ENCODE measurements at places on chromosomes 4 and X.

- DNase-seq = no peak
Measured at GRCh38 chrX:8591501-8591900, 126.9 kb downstream of the VCX3B start.

DNA sequence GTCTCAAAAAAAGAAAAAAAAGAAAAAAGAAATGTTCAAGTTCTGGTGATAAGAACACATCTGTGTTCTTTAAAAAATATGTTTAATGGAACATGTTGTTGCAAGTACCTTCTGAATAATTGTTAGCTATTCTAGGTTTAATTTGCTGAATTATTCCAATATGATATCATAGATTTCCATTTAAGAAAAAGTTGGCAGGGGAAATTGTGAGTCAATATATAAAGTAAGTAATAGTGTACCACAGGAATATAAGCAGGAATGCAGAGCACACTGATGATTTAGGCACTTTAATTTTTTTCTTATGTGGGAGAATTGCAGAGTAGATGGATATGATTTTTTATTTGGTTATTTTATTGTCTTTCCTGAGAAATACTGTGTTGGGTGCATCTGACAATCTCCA, 190.7 kb downstream of the RPA4 start:
- DNase-seq = no peak

DNA sequence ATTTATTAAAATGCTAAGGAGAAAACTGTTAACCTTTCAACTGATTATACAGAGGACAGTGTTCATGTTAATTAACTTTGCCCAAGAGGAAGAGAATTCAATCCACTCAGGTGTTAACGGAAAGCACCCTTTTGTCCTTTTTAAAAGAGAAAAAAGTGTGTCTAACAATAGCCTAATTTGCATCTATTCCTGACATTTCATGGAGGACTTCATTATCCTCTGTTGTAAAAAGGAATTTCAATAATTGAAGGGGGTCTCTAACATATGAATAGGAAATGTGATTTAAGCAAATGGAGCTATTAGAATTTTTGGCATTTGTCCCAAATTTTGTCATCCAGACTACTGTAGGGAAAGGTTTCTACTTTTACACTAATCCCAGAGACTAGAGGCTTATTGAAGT, 44.6 kb upstream of the GC start:
- no peak for DNase-seq

- no peak for DNase-seq
Measured at GRCh38 chrX:109886122-109886761, 116.7 kb upstream of the TMEM164 start.

- no peak for DNase-seq
Measured at GRCh38 chrX:130296743-130297142, 28.0 kb upstream of the ZNF280C start.

DNA sequence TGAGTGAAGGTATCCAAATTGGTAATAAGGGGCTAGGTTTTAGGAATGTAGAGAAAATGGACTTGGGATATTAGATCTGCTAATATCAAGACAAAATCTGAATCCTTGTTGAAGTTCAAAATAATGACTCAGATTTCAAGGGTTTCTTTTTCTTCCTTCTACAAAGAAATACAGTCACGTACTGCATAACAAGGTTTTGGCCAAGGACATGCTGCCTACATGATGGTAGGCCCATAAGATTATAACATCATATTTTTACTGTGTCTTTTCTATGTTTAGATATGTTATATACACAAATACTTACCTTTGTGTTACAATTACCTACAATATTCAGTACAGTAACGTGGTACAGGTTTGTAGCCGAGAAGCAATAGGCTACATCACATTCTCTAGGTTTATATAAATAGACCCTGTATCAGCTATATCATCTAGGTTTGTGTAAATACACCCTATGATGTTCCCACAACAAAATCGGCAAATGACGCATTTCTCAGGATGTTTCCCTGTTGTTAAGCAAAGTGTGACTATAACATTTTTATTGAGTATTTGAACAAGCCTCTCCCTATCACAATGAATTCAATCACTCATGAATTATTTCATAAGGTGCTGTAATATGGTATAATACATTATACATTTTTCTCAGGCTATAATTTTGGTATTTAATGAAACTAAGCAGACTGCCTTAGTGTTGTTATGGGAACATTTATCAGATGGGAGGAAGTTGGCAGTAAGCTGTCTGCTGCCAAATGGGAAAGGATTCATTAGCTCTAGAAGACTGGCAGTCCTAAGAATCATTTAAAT, 186.3 kb downstream of the PPP3CA start:
- no peak for DNase-seq

DNA sequence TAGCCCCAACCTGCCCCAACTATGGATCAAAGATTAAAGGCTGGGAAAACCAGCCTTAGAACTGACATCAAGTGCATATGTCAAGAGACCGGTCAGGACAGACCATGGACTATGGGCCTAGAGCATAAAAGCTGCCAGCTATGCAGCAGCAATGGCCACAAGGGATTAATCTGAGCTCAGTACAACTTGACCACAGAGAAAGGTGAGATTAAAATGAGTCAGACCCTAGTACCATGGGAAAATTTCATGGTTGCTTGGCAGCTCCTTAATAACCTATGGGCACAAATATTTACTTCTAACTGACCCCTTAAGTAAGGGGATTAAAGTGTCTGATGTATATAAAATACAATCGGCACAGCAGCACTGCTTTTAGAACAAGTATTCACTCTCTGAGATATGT, 54.4 kb downstream of the CBR4 start:
- DNase-seq = no peak

- no peak for DNase-seq
Measured at GRCh38 chrX:97619499-97619898, 735.8 kb downstream of the RPA4 start.

DNA sequence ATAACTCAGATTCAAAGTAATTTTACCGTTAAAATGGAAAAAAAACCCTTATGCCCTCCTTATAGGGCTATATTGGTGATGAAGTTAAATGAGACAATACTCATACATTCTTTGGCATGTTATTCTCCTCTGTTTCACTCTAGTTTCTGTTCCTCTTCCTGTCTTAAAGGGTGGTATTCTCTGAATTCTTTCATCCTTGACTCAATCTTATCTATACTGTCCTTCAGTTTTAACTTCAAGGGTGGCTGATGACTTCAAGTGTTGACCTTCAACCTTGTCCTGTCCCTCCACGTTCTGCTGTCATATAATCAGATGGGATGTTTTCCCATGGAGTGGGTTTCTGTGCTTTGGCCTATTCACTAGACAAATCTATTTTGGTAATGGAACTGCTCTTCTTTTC, 44.0 kb downstream of the ZNF518B start:
- no peak for DNase-seq

DNA sequence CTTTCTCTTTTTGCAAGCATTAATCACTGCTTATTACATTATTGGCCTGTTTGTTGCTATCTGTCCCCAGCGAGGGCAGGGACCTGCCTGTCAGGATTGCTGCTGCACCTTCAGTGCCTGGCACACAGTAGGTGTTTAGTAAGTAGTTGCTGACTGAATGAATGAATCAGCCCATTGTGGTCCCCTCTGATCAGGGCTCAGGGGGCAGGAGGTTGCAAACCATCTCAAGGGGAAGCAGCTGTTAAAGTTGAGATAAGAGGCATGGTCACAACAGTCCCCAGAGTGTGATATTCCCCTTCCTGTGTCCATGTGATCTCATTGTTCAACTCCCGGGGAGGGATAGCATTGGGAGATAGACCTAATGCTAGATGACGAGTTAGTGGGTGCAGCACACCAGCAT, 85.4 kb downstream of the WFS1 start:
- DNase-seq = no peak

DNA sequence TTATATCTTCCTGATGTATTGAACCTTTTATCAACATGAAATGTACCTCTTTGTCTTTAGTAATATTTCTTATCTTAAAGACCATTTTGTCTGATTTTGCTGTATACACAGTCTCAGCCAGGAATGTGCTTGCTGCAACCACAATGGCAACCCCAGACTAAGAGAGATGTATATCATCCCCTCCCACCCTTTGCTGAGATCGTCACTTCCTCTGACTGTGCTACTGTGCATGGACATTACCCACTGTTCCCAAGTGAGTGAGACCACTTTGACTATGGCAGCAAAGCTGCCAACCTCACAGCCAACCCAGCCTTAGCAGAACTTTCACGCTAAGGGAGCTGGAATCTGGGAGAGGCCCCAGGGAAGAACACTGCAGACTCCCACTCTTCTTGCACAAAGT, 46.0 kb downstream of the EIF2S3 start:
- DNase-seq = no peak

DNA sequence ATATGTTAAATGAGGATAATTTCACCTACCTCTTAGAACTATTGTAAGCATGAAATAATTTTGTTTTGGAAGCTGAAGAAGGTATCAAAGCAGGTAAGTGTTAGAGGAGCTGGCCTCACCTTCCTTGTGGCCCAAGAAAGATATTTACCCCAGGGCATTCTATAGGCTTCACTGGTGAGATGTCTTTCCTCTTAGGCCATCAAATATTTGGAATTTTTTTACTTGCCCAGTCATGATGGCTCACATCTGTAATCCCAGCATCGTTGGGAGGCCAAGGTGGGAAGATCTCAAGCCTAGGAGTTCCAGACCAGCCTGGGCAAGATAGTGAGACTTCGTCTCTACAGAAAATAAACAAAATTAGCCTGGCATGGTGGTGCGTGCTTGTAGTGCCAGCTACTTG, 6.1 kb upstream of the SMS start:
- DNase-seq = no peak

DNA sequence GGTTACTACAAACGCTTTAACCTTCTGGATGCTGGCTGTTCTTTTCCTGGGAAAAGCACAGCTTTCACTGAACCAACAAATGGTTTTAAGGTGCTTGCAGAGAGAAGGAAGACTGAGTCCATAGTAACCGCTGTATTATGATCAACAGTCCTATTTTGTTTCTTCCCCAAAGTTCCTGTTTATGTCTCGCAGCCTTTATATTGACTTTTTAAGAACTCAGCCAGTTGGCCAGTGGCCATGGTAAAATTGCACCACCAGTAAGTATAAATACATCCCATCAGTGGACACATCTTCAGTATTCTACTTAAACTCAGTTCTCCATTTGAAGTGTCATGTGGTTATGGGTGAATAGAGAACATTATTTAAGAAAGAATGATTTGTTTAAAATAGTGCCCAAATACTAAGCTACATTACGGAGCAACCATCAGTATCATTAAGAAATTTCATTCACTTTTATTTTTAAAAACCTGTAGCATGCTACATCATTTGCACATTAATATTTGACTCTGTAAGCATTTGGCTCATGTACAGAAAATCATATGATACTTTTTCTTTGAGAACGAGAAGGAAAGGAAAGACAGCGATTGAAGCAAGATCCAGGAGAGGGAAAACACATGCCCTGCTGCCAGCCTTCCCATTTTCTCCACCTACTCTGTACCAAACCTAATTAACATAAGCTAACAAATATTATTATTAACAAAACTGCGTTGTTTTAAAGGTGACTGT, 287.0 kb downstream of the ARHGAP24 start:
- no peak for DNase-seq

GRCh38 chr4:148787831-148788477, 345.7 kb upstream of the NR3C2 start:
- no peak for DNase-seq

DNA sequence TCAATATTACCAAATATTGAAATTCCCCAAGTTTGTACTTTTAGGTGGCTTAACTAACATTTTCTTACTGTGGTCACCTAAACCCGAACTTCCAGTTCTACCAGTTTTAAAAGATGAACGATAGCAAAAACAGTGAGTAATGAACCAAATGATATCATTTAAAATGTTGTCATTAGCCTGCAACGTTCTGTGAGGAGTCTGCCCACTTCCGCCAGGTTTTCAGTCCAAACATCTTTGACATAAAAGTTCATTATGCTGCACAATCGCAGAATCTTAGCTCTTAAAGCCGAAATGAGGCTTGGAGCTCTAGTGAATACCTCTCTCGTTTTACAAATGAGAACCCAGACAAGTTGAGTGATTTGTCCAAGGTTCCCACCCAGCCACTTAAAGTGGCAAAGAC, 762 bp downstream of the PIGA start:
- no peak for DNase-seq

DNA sequence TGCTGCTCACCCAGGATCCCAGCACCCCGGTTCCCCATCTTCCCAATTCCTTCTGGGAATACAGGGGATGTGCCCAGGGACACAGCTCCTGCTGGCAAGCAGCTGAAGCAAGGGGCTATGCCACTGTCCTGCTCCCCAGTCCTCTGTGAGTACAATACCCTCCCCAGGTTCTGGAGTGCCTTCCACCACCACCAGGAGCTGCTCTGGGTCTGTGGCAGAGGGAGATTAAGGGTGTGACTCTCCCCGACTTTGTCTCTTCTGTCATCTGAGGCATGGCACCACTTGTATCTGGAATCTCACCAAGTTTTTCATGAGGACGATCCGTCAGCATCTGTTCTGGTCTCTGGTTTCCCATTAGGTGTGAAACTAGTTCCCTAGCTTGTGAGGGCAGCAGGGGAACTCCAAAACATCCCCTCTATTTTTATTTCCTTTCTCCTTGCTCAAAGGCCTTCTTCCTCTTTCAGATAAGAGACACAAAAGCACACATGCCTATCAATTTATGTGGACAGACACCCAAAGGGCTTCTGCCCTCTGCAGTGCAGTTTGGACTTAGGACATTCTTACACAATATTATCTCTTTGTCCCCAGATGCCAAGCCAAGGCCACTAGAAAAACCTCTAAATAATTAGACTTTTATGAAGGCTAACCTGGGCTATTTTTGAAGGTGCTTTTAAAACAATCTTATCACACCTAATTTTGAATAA, 26.8 kb downstream of the MGST2 start:
- DNase-seq = no peak

GRCh38 chrX:2627272-2627867, 63.7 kb upstream of the CD99 start:
- no peak for DNase-seq

DNA sequence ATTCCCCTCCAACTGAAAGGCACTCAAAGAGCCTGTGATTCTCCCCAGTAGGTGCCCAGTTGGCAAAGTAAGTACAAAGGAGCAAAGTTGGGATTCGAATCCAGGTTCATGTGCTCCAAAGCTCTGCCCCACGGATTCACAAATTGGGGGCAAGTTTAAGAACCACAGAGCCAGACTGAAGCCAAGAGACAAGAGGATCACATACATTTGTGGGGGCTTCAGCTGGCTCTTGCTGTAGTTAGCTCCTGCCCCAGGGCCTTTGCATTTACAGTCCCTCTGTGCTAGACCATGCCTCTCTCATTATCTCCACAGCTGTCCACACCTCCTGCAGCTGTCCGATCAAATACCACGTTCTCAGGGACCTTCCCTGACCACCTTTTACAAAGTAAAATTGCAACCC, 18.8 kb downstream of the PNMA6F start:
- DNase-seq = no peak

Data from stimulated activated CD4-positive, alpha-beta T cell treated with anti-CD3 and anti-CD28 coated beads, Interleukin-1b, Interleukin-23, amount 100 ng/mL, for 1 hour (primary cell).